ENCODE measurements at places on chromosomes 7 and 10.

DNA sequence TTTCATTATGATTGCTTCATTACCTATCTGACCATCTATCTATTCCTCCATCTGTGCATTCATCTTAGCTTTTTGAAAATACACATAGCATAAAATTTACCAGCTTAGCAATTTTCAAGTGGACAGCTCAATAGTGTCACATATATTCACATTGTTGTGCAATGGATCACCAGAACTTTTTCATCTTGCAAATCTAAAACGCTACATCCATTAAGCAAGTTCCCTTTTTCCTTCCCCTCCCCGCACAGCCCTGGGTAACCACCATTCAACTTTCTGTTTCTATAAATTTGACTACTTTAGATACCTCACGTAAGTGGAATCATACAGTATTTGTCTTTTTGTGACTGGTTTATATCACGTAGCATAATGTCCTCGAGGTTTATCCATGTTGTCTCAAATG lies 78.0 kb upstream of the ADRB1 start:
- no peak for DNase-seq

GRCh38 chr7:88597941-88598425 lies 161.5 kb upstream of the ZNF804B start:
- no peak for DNase-seq

- no peak for DNase-seq
Measured at GRCh38 chr7:22137026-22137425, 191.3 kb upstream of the CDCA7L start.

- no peak for DNase-seq
Measured at GRCh38 chr10:67934336-67934735, 49.9 kb downstream of the SIRT1 start.

DNA sequence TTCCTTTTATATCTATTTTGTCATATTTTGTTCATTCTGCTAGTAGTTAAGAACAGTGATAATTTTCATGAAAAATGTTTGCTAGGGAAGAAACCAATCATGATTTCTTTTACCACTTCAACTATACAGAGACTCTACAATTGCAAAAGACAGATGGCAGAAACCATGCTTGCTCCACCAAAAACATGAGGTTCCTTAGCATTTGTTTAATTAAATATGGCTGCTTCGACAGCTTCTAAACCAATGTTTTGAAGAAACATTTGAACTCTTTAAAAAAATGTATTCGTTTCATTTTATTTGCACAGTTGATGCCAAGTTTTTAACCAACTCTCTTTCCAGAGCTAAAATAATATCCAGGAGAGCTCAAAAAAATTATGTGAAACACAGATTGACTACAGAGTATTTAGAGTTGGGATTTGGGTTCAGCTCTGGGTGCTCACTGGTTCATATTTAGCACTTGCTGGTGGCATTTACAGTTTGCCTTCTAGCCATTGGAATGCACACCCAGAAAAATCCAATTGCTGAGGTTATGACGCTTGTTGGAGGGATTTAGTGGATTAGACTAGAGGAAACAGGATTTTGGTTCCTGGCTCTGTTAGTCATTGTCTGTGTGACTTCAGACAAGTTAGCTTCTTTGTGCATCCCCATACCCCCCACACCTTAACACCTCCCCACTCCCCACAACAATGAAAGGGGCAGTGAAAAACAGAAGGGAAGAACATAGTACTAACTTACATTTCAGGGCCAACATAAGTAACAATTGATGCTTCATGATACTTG lies 35.8 kb upstream of the SDHAF3 start:
- no peak for DNase-seq

GRCh38 chr10:62249957-62250356 lies 18.7 kb downstream of the RTKN2 start:
- DNase-seq = no peak

- DNase-seq = no peak
Measured at GRCh38 chr7:47902013-47902412, 46.3 kb downstream of the PKD1L1 start.

DNA sequence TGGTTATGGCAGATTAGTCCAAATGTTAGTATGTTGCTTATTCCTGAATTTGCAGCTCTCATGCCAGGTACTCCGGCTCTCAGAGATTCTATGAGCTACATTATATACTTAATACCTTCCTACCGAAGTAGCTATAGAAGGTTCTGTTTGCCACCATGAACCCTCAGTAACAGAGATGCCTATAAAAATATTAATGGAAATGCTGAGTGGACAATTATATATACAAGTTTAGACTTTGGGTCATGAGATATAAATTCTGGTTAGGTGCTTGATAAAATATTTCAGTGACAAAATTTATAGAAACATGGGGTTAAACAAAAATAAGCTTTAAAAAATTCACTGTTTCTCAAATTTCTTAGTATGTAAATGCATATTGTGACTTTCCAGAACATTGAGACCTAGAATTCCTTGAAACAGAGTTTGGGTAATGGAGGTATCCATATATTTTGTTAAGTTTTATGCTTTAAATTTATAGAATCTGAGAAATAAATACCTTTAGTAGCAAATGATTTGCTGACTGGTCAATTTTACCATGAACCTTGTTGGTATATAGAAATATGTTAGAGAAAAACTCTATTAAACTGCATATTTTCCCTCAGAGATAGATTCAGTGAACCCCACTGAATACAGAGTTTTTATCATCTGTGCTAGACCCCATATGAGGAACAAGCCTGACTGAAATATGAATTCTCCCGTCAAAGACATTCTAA lies 533.5 kb downstream of the SH2D4B start:
- DNase-seq = no peak

GRCh38 chr10:930625-931325 lies 730 bp downstream of the LARP4B start:
- DNase-seq = peak; percentile 83

GRCh38 chr7:137354396-137354795 lies 10.9 kb upstream of the PTN start:
- DNase-seq = no peak

DNA sequence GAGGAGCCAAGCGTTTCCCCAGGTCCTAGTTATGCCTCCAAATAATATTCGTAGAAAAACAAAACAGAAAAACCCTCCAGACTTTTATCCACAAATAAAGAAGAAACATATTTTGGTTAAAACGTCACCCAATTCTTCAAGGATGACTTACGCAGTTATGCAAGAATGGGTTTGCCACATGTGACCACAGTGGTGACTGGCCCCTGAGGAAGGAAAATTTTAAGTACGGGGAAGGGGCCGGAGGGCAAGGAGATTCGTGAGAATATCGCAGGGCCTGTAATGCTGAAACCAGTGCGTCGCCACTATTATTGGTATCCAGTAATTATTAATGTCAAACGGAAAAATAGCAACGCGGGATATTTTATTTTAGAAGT lies 537 bp upstream of the MRPS24 start:
- DNase-seq = peak; percentile 60

DNA sequence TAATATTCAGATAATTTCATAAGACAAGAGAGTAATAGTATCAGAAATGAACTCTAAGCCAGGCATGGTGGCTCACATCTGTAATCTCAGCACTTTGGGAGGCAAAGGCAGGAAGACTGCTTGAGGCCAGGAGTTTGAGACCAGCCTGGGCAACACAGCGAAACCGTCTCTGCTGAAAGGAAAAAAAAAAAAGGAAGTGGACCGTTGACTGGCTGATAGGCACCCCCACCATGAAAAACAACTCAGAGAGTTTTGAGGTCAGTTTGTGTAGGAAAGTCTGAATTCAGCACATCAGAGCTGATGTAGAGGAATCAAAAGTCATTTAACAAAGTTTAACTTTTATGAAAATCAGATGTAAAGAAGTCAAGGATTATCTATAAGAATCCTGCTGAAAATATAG lies 63.2 kb upstream of the AMPH start:
- no peak for DNase-seq

DNA sequence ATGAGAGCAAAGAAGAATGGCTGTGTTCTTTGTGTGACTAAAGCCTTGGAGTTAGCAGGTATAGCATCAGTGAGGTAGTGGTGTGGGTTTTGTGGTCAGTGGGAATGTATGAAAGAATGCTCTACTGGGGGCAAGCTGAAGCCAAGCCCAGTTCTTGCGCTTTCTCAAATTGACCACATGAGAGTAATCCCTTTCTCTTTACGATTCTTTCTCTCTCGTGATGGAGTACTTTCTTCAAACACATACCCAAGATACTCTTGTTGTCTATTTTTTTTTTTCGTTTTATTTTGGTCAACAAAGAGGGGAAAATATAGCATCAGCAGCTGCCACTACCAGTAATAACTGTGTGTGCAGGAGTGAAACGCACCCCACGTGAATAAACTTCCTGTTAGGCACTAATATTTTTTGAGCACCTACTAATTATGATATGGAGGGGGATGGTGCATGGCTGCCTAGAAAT lies 8.4 kb upstream of the PANK1 start:
- DNase-seq = no peak

DNA sequence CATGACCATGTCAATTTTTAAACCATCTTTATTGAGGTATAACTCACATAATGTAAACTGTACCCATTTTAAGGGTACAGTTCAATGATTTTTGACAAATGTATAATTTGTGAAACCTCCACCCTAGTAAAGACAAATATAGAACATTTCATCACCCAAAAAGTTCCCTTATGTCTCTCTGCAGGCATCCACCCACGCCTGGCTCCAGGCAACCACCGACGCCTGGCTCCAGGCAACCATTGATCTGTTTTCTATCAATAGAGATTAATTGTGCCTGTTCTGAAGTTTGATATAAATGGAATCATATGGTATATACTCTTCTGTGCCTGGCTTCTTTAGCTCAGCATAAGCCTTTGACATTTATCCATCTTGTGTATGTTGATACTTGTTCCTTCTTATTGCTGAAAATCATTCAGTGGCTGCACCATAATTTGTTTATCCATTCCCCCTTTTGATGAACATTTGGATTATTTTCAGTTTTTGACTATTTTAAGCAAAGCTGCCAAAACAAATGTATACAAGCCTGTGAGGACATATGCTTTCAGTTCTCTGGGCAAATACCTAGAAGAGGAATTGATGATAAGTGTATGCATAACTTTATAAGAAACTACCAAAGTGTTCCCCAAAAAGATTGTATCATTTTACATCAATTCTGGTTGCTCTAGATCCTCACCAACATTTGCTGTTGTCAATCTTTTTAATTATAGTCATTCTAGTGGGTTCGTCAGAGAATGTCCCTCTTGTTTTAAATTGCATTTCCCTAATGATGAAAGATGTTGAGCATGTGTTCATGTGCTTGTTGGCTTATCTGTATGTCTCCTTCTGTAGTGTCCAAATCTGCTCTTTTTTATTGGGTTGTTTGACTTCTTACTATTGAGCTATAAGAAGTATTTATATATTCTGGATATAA lies 55.7 kb upstream of the HECTD2 start:
- no peak for DNase-seq

DNA sequence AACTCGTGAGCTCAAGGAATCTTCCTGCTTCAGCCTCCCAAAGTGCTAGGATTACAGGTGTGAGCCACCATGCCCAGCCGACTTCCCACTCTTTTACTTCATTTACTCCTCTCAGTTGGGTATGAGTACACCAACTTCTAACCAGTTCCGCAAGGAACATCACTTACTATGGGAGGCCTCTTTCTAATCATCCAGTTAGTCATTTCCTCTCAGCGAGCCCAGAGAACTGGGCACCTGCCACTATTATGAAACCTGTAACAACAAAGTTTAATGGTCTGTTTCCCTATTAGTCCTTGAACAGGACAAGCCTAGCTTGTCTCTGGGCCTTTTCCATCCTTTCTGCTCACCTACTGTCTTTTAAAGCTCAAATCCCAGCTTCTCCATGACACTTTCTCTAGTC lies 88.8 kb downstream of the DNMBP start:
- no peak for DNase-seq

- no peak for DNase-seq
Measured at GRCh38 chr7:66443946-66444345, 184.7 kb upstream of the KCTD7 start.

Measured in DMS53 (cell line).